C1 segment of cervical spinal cord (tissue), 14 donors: ENCODE measurements at places on chromosomes 6 and 20.

DNA sequence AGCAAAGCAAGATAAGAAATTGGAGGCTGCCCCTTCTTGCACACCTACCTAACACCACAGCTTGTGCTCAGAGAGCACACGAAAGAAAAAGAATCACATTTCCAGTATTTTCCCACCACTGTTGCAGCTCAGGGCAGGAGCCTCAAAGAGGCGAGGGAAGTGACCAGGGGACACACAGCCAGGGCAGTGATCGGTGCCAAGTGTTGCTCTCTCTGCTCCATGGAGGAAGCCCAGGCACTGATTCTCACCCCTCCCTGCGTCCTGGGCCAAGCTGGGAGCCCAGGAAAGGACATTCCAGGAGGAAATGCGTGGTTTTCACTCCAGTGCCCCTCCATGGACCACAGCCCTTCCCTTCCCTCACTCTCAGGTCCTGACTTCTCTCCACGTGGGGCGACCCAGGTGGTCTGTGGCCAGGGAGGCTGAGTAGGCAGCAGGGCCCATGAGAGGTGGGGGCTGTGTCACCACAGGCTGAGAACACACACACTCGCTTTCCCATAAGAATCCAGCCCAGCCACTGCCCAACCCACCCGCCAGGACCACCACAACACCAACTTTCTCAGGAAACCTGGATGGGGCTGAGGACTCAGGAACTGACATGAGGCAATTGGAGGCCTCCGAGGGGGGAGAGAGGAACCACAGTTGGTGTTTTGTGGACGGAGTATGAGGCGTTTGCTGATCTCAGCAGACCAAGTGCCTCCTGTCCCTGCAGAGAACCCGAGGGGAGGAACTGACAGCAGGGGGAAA lies 81.7 kb upstream of the MAFB start:
- DNase-seq = no peak

DNA sequence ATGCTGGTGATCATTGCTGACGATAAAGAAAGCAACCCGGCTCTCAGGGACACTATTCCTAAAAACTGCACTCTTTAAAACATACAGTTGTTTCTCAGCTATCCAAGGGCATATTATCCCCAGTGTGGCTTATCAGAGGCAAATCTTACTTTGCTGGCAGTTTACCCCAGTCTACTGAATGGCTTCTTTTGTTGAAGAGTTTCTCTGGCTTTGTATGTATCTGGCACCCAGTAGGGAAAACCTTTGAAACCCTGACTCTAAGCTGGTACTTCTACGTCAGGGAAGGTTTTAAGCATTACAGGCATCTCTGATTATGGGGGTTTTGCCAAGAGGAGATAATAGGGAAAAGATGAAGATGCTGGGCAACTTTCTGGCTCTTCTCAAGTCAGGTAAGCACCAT lies 637.6 kb upstream of the CHD6 start:
- no peak for DNase-seq

DNA sequence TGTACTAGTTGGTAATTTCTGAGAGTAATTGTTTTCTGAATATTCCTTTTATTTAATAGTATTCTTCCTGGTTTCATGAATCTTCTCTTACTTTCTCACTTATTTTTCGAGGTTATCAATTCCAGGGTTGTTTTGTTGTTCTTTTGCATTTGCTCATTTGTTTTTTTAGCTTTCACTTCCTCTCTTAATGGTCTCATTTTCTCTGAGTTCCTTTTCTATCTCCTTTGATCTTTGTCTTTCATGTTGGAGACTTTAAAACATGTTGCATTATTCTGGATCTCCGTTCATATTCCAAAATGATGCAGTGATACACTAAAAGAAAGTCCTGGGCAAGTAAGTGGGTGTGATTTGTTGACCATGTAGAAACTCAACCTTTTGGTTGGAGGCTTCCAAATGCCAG lies 345.3 kb upstream of the SLC35B3 start:
- no peak for DNase-seq

DNA sequence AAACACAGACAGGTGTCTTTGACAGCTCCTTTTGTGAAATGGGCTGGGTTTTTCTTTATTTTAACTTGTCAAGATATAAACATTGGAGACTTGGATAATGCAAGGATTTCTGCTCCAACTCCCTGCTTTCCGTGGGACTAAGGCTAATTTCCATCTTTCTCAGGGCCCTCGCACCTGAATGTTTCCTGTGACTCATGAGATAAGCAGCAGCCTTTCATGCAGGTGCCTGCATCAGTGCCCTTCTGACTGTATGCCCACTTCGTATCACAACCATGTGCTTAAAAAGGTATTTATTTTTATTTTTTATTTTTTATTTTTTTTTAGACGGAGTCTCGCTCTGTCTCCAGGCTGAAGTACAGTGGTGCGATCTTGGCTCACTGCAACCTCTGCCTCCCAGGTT lies 736.1 kb downstream of the DOK5 start:
- DNase-seq = no peak

DNA sequence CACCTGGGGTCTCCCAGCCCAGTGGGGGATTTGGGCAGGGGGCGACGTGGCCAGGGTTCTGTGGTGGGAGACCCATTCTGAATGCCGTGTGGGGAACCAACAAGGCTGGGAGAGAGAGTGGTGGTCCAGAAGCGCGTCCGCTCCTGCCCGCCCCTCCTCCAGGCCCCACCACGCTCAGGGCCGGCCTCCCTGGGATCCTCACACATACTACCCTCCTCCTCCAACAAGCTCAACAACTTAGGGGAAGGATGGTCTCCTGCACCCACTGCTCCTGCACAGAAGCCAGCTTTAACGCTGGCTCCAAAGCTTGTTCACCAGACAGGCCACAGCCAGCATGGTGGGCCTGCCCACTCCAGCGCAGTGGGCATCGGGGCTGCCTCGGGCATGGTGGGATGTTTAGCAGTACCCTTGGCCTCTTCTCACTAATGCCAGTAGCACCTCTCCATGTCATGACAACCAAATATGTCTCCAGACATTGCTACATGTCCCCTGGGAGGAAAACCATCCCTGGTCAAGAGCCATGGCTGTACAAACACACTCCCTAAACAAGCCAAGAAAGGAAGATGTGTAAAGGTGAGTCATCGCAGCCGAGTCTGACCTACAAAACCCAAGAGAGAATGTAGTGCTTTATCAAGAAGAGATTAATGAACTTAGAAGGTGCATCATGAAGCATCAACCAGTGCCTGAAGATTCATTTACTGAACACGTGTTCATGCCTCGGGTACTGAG lies 75.7 kb downstream of the BMP7 start:
- DNase-seq = no peak
